ENCODE measurements at places on chromosomes 4 and X.
A peak's percentile ranks its signal among the peaks of the same experiment; 100 is the strongest.

GRCh38 chrX:41599507-41599906, 89.3 kb upstream of the GPR34 start:
- DNase-seq: no peak

- no peak for DNase-seq
Measured at GRCh38 chrX:21658746-21659145, 616 bp upstream of the KLHL34 start.

DNA sequence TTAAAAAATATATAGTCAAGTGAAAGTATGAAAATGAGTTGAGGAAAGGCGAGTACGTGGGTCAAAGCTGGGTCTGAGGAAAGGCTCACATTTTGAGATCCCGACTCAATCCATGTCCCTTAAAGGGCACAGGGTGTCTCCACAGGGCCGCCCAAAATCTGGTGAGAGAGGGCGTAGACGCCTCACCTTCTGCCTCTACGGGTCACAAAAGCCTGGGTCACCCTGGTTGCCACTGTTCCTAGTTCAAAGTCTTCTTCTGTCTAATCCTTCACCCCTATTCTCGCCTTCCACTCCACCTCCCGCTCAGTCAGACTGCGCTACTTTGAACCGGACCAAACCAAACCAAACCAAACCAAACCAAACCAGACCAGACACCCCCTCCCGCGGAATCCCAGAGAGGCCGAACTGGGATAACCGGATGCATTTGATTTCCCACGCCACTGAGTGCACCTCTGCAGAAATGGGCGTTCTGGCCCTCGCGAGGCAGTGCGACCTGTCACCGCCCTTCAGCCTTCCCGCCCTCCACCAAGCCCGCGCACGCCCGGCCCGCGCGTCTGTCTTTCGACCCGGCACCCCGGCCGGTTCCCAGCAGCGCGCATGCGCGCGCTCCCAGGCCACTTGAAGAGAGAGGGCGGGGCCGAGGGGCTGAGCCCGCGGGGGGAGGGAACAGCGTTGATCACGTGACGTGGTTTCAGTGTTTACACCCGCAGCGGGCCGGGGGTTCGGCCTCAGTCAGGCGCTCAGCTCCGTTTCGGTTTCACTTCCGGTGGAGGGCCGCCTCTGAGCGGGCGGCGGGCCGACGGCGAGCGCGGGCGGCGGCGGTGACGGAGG, at the start of gene FMR1:
TSS of gene FMR1 (plus strand) at position 728 of the 831 bp plus-strand sequence. CDS start 261 bp downstream, outside the sequence.
- DNase-seq: peak; percentile 89

DNA sequence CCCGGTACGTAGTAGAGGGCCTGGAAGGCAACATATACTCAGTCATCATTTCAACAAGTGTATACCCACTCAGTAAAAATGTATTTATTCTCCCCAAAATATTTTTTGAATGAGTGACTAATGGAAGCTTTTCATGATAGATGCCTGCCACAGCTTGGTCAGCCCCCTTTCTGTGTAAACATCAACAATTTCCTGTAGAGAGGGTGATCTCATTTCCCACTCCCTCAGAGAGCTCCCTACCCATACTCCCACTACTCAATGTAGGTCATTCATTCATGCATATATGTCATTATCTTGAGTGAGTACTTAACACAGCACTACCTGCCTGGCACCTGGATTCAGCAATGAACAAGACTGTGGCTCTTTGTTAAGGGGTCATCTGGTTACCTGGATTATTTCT, 81.9 kb downstream of the STK32B start:
- DNase-seq: no peak

DNA sequence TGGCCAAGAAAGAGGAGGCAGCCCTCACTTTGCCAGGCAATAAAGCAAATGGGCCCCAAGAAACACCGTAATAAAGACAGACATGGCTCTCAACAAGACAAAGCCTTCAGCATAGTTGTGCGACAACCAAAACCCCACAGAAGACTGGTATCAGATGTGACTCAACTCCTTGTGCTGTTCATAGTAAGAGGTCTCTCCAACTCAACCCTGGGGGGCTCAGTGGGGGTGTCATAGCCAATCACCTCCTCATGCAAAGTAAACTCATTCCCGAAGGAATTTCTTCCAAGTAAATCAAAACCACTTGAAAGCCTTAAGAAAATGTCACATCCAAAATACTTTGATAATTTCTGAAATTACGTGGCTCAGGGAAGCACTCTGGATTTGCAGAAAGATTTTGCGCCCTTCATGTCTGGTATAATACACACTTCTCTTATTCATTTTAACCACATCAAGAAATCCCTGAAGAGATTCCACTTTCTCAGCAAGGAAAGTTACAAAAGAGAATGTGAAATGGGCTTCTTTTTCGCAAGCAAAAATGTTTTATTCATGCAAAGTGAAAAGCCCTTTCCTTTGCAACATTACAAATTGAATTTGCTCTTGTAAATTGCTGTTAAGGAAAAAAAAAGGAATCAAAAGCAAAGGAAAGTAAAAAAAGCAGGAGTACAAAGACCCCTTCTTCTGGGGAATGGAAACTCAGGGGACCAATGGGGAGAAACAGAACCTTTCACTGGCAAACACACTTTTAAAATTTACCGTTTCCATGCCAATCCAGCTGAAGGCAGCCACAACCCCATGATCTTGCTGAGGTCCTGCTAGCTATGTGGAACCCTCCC, 137.4 kb downstream of the NSUN7 start:
- no peak for DNase-seq

- DNase-seq: no peak
Measured at GRCh38 chr4:116342143-116342542, 743.2 kb downstream of the TRAM1L1 start.

GRCh38 chr4:710116-710515, 4.5 kb downstream of the PCGF3 start:
- DNase-seq: no peak

- no peak for DNase-seq
Measured at GRCh38 chrX:119503484-119503861, 35.2 kb downstream of the SLC25A5 start.

GRCh38 chr4:143281507-143282190, 55.0 kb upstream of the GAB1 start:
- no peak for DNase-seq

DNA sequence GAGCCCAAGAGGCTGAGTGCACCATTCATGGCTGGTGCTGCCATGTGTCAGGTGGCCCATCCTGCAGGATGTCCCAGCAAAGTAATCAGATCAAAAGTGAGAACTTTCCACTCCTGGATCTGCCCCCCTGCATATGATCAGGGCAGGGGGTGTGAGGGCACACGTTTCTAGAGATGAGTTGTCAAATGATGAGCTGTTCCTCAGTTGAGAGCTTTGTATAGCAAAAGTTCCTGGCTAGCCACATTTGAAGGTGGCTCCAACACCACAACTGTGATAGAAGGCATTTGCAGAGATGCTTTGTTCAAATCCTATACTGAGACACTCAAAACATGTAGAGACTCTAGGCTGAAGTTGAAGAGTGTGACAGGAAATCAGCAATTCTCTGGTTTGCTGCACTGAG, 501.8 kb downstream of the BCOR start:
- no peak for DNase-seq

DNA sequence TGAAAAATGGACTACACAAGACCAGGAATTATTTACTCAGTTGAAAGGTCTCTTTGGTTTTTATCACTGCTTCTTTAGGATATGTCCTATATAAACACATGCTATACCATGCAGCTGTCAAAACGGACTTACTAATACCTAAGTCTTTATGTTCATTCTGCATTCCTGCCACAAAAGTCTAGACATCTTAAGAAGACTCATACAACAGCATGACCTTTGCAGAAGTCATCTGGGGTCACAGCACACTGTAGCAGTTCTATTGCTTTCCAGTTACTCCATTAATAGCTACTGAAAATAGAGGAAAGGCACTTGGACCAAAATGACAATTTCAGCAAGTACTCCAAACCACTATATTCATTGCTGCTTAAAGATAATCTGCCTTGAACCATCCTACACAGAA, 53.2 kb downstream of the DDX60 start:
- DNase-seq: no peak

GRCh38 chr4:2041239-2042130, 17.6 kb upstream of the NAT8L start:
- DNase-seq: no peak

DNA sequence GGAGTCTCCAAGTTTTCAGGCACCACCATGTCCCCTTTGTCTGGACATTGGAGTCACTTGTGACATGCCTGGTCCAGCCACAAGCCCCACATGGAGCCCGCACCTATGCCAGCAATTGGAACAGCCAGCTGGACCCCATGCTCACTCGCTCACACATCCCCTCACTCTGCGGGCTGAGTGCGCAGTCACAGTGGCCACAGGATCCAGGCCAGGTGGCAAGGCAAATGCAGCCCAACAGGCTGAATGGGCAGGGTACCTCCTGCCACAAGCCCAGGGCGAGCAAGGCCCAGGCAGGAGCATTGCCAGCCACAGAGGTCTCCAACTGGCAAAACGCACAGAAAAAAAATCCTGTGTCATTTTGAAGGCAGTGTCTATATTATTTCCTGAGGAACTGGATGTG, 82.0 kb downstream of the ANXA10 start:
- DNase-seq: no peak

DNA sequence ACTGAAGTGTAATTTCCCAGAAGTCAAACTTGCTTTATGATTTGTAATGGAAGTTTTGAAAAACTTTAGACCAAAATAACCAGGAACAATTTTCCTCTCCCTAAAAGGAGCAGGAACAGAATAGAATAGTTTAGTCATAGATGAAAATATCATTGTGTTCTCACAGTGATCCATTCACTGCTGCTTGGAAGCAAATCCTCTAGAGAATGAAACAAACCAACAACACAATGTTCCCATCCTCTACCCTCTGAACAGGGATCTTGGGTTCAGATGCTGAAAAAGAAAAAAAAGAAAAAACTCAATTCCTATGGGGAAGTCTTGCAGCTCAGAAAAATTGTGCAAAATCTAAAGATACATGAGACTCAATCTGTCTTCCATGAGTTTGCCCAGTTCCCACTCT, 12.2 kb downstream of the DSPP start:
- no peak for DNase-seq

DNA sequence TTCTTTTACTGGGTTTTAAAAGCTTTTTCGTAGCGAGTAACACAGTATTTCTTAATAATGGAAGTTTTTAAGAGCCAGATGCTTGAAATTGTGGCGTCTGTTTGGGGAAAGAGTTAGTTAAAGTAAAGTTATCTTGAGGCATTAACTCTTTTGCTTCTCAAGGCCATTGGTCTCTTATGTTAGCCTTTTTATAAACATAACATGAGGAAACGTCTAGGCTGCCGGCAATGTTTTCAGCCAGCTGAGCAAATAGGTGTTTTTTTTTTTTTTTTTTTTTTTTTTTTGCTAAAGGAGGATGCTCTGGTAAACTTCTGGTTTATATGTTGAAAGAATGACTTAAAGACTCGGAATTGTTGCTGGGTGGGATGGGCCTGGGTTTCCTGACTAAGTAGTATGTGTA, 51.1 kb upstream of the RBMX start:
- DNase-seq: no peak

DNA sequence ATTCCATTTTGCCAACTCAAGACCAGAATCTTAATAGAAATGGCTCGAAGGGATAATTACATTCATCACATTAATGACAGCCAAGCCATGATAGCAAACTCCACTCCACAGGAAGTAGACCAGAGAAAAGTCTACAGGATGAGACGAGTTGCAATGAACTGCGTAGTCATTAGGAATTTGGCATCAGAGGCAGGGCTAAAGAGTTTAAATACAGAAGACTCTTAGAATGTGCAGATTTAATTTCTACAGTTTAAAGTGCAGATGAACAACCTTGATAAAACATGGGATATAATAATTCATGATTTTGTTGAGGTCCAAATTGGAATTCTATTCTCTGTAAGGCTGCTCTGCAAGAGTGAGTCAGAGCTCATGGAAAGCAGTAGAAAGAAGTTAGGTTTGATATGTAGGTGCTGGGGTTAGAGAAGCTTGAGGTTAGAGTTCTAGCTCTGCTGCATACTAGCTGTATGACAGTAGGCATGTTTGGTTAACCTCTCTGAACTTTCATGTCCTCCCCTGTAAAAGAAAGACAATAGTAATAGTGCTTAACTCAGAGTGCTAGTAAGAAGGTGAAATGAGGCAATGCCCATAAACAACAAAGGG, 32.2 kb downstream of the LNX1 start:
- DNase-seq: no peak

DNA sequence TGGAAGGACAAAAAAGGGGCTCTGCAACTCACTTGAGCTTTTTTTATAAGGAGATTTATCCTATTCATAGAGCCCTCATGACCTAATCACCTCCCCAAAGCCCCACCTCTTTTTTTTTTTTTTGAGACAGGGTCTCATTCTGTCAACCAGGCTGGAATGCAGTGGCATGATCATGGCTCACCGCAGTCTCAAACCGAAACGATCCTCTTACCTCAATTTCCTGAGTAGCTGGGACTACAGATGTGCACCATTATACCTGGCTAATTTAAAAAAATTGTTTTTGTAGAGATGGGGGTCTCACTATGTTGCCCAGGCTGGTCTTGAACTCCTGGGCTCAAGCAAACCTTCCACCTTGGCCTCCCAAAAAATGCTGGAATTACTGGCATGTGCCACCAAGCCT, 61.6 kb upstream of the PDGFRA start:
- DNase-seq: no peak

GRCh38 chr4:168852387-168852786, 157.7 kb downstream of the CBR4 start:
- no peak for DNase-seq

DNA sequence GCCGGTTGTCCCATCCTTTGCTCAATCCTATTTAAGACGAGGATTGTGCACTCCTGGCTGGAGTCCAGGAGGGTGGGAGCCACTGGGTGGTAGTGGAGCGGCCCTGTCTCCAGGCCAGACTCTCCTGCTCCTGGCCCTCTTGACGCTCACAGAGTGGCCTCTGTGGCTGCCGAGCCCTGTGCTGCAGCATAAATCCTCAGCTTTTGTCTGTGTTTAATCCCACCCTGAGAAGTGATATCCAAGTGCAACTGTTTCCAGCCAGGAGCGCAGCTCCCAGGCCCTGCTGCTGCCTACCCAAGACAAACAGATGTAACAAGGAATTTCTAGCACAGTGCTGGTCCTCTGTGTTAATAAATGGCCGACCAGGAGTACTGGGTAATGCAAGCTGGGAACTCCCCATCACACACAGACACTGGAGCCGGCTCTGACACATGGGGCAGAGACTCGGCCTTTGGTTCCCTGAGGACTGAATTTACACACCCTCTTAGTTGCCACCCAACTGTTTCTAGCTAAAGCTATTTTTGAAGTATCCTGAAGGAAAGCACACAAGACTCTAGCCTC, 85.3 kb downstream of the GATB start:
- DNase-seq: no peak

Measured in NCI-H2107 (cell line).